ENCODE measurements at places on chromosomes 11 and 22.

DNA sequence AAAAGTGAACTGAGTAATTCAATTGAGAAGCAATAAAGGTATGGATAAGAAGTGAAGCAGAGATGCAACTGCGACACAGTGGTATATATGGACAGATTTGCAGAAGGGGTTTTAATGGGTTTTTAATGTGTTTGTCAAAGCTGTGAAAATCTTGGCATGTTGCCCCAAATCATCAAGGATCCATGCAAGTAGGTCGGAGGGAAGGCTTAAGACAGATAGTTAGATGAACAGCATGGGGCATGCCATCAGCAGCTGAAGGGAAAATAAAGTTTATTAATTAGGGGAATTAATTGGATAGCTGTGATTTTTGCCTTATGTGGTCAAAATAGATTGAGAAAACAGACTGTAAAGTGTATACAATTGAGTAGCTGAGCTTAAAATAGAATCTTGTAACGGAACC is 840.1 kb downstream of the JRKL start:
- DNase-seq, result no peak

GRCh38 chr22:29115682-29116288 is 43.0 kb downstream of the KREMEN1 start:
- no peak for DNase-seq

GRCh38 chr11:115112754-115113153 is 391.5 kb downstream of the CADM1 start:
- DNase-seq, result no peak

- DNase-seq, result no peak
These were observed 30.2 kb downstream of the POLDIP3 start for GRCh38 chr22:42584364-42584940.

DNA sequence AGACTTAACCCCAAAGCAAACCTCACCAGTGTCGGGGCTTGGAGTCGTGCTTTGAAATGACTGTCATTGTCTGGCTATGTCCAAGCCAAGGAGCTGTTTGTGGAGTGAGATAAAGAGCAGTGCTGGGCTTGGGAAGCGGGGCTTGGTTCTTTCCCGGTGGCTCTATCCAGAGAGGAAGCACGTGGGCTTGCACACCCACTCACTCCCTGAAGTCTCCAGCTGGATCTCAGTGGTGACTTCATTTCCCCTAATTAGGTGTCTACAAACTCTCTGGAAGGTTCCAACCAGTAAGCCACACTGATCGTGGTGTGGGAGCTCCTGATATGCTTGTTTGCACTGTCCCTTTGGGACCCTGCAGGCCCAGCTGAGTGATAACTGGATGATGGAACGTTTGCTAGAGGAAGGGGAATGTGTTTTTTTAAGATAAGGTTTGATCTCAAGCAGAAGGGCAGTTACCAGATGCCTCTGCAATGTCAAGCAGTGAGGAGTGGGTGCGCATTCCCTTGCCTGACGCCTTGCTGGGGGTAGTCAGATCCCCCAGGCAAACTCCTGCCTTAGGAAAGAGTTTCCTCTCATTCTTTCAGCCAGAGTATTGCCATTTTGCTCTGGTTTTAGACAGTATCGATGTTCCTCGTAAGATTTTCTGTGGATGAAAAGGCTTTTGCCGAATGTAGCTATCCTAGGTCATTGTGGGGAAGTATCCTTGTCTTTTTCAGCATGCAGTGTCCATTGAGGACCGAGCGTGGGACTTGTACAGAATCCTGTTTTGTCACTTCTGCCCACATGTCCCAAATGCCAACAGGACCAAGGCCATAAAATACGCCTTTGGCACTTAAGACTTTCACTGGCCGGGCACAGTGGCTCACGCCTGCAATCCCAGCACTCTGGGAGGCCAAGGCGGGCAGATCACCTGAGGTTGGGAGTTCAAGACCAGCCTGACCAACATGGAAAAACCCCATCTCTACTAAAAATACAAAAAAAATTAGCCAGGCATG is 90.9 kb downstream of the MICAL2 start:
- DNase-seq, result peak; percentile 97

DNA sequence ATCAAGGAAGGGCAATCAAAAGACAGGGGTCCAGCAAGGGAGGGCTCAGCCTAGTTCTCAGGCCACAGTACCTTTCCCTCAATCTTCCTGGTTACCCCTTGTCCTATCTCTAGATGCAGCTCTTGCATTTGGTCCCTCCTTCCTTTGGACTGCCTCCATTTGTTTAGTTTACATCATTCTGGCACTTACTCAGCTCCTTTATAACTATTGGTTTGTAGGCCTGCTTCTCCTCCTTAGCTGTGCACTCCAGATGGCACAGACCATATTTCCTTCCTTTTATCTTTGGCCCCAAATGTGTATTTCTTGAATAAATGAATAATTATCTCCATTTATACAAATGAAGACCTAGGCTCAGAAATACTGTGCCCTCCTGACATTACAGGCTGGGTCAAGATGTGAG is 92.3 kb upstream of the AMOTL1 start:
- DNase-seq, result no peak

DNA sequence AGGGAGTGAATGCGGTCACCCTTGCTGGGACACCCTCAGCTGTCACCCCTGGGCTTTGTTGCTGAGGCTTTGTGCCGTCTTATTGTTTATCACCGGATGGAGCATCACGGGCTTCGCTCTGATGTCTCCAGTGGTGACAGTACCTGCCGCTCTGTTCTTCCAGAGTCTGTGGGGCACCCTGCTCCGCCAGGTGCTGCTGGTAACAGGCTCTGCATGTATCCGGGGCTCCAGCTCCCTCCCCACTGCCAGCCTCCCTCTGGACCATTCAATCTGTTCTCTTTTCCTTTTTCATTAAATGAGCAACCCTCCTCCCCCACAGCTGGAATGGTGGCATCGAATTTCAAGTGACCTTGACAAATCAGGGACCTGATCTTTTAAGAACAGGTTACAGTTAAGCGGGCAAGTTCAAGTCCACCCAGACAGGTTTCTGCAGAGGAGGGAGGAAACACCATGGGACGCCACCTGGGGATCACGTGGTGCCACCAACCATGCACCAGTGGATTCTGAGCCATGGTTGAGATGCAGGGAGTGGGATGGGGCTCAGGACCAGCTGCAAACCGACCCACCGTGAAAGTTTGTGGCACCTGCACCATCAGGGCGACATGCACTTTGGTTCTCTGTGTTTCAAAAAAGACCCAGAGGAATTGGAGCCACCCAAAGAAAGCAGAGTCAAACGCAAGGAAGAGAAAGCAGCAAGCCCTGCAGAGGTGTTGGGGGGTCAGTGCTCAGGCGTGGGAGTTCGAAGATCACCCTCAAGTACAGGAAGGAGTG is 89.3 kb downstream of the BCR start:
- no peak for DNase-seq
